Right renal cortex interstitium (tissue), 3 donors: ENCODE measurements at places on chromosomes 12 and 14. TPM values are rescaled to one million over a fixed set of nuclear protein-coding genes. Genes with fewer than 3 reads are reported as not detected.

Gene P2RX7
- polyA plus RNA-seq, result 0.69 TPM

DNA sequence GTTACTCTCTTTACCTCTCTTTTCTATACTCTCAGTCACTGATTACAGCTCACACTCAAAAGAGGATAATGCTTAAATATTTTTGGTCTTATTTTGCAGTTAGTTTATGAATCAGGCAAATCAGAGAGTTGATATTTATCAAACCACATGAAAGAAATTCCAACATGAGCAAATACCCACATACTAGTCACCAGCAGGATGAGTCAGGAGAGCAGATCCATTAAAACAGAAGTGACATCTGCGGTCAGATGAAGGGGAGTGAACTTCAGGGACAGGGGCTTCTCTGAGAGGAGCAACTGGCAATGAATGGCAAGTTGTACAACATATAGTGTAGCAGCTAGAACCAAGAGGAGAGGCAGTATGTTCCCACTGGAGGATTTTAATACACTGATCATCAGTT is 258.7 kb downstream of the SYT10 start:
- DNase-seq, result no peak

DNA sequence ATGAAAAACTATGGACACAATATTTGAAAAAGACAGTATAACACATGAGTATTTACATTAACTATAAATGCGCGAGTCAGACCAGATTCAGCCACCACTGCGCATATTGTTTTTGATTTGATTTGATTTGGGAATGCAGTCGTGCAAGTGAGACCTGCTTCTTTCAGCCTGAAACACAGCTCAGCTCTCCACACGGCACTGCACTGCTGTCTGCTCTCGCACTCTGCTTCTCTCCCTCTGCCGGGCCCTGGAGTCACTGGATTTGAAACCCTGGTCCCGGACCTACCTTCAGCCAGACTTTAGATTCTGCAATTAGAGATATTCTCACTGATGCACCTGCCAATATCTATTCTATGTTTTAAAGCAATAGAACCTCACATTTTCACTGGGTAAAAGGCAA is 143.9 kb upstream of the TMEM132C start:
- DNase-seq, result no peak

GRCh38 chr12:6928703-6929407 is 1.1 kb downstream of the ATN1 start:
- no peak for DNase-seq

DNA sequence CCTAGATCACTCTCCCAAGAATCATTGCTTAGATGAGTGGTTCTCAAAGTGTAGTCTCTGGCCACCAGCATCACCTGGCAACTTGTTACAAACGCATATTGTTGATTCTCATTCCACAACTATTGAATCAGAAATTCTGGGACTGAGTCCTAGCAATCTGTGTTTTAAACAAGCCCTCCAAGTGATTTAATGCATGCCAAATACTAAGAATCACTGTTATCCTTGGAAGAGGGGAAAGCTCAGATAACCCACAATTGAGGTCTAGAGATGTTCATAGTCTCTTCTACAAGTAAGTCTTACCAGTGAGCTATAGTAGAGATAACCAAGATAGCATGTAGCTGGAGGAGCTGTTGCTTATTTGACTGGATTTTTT is 666.6 kb downstream of the DIO2 start:
- no peak for DNase-seq

Gene UBC
- polyA plus RNA-seq, result 1,361 TPM

DNA sequence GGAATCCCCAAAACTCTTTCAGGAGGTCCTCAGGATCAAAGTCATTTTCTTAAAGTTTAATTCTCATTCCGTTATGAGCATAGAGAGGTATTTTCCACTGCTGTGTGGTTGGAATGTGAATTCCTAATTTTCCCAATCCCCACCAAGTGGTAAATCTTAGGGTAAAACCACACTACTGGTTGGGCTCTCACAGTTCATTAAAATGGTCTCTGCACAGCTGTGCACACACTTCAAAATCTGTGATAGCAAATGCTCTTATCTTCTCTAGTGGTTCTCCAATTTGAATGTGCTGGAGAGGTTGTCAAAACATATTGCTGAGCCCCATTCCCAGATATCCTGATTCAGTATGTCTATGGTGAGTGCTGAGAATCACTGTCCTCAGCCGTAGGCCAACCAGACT is 189.1 kb downstream of the BMP4 start:
- DNase-seq, result no peak

- no peak for DNase-seq
These were observed 25.5 kb upstream of the KIF26A start for GRCh38 chr14:104112609-104113571.

DNA sequence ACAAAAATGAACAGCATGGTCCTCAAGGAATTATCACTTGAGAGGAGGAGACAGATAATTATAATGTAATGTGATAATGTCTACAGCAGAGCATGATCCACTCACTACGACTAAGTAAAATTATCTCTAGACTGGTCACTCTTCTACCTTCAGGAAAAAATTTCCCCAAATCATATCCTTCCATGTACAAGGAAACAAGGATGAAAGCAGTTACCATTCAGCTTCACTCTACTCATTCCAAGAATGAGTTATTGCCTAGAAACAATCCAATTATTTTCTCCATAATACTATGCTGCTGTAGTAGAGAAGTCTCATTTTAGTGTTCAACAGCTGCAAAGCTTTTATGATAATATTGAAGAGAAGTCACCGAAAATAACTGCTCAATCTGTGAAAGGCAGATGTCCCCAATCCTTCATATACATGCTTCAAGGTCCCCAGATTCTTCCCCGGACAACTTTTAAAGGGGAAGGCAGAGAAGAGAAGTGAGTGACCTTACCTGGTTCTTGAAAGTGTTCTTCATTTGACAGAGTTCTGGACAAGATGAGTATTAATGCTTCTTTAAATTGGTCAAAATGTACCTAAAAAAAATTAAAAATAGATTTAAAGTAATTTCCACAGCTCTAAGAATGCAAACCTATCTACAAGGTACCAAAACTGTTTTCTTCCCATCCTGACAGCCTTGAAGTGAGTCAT is 24.6 kb downstream of the NIN start:
- DNase-seq, result no peak

DNA sequence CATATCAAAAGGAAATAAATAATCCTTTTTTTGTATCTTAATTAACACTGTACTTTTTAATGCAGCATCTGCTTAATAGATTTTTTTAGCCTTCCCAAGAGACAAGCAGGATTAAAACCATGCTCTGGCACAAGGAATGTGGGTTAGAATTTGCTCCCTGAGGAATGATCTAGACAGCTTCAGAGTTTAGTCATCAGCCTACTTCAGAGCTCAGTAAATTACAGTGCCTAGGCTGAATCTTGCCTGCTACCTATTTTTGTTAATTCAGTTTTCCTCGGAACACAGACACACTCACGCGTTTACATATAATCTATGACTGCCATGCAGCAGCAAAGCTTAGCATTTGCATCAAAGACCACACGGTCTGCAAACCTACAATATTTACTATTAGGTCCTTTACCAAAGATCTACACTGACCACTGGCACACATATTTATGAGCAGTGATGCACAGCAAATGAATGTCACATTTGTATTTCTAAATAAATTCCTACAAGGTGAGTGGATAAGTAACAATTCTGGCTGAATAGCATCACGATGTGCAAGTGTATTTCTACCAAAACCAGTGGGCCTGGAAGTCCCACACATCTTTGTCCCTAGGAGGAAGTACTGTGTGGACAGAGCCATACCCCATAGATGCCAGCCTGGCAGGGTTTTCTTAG is 309.8 kb upstream of the TMEM132C start:
- DNase-seq, result no peak

Gene RPAP3
- polyA plus RNA-seq, result 51.3 TPM

GRCh38 chr12:43111608-43112007 is 440.4 kb downstream of the ADAMTS20 start:
- DNase-seq, result no peak

Gene KRT72
- not detected for polyA plus RNA-seq

Gene VPS29
- polyA plus RNA-seq, result 152 TPM

DNA sequence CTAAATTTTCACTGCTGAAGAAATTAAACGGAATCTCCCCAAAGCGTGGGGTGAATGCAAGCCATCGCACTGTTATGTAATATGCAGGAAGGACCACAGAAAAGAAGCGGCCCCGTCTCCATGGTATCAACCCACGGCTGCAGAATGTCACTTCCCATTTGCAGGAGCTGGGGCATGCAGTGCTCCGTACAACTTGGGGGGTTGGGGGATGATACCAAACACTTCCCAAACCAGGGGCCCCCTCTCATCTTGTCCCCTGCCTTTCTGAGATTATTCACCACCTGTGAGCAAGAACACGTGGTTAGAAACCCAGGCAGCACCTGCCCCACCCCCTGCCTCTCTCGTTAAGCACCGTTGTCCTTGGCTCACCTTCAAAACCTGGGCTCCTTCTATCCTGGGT is 505.1 kb upstream of the TMEM132C start:
- DNase-seq, result no peak

GRCh38 chr14:58784931-58785330 is 147.2 kb downstream of the DACT1 start:
- DNase-seq, result no peak

Gene BATF
- 0.47 TPM for polyA plus RNA-seq

DNA sequence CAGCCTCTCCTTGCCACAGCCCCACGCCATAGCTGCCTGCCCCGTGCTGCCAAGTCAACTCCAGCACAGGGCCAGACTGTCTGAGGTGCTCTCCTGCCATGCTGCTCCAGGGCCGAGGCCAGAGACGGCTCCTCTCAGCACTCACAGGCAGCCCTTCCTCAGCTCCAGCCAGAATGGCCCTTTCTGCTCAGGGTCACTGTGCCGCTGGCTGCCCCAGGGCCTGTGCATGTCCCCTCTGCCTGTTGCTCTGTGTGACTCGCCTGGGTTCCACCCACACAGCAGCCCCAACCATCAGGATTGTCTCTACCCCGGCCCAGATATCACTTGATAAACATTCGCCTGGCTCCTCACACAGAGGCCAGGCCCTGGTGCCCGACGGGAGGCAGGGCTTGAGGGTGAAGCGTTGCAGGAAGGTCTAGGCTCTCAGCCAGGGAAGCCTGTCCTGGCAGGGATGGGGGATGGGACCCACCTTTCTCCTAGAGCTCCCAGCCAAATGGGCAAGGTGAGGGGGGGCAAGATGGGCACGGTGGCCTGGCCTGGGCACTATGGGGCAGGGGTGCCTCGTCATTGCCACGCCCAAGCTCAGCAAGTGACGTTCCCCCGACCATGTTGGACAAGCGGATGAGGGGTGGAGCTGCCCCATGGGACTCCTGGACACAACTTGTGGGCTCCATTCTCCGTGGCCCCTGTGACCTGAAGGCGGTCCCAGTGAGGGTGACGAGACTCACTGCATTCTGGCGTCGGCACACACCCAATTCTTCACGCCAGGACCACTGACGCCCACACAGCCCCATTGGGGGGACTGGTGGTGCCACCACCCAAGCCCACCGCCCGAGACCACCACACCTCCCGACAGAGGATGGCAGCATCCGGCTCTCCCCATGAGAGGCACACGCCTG is 27.4 kb upstream of the BTBD6 start:
- no peak for DNase-seq

GRCh38 chr14:58637391-58638230 is at the start of gene DACT1:
DACT1 (plus strand) TSS chr14:58637962; CDS start chr14:58638203, 241 bp downstream.
- DNase-seq, result no peak

- no peak for DNase-seq
These were observed 7.9 kb downstream of the TMEM253 start for GRCh38 chr14:21108791-21109190.

Gene TMTC2
- 32.5 TPM for polyA plus RNA-seq

Gene METAP2
- polyA plus RNA-seq, result 134 TPM

DNA sequence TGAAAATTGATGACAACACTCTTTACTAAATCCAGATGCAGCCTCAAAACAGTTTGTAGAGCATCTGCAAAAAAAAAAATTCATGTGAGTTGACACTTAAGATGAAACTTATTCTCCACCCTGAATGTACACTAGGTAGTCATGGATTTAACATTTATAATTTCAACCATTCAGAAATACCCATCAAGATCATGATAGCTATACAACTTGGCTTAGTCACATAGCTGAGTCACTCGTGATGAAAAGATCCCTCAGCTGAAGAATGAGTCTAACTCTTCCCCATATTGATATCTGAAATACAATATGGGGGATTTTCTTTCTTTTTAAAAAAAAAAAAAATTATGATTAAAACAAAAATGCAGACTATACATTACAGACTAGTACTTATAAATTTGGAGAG is 104.8 kb upstream of the PLEKHG7 start:
- no peak for DNase-seq

DNA sequence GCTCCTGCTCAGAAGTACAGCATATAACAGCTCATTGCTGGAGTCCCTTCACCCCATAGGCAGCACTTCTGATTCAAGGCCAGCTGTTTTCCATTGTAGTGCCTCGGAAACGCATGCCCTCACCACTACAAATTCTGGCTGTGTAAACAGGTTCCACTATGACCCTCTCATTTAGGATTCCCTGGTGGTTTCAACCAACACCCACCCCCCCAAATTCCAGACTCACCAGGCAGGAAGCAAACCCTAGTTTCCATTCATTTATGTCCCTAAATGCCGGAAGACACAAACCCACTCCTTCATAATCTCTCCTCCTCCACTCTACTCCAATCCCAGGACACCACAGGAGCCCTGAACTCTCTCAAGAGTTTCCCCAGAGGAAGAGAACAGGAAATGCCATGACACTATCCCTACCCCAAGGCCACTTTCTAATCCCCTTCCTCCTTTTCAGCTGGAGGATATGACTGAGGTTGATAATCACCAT is 75.9 kb upstream of the TMPO start:
- no peak for DNase-seq

- no peak for DNase-seq
These were observed 255.2 kb downstream of the NRXN3 start for GRCh38 chr14:78425330-78425729.

Gene SYNE2
- 99.9 TPM for polyA plus RNA-seq

DNA sequence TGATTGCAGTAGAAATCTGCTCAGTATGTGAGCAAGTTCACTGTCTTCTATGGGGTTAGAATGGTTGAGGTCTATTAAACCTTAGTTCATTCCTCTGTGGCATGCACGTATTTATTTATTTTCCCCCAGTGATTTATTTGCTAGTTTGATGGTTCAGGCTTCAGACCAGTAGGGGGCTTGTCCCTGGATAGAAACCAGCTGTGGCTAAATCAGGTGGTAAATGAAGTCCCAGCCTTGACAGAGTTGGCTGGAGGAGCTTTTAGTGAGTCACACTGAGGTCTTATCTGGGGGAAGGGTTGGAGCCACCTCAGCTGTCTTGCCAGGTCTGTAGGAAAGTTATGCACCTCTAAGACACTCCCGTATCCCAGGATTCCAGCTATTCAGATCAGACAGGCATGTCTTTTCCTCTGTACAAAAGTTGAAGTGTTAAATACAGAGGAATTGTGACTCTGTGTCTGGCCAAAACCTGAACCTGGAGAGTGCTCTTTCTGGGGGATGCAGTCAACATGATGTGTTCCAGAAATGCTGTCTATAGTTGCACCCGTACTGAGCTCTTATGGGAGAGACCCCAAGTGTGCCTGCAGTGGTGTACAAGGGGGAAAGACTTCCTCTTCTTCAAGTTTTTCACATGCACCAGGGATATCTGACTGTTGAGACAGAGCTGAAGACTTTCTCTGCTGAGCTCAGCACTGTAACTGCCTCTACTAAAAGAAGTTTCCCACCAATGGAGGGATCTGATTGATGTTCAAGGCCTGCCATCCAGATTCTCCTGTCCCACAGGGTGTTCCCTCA is 1322.1 kb downstream of the TMEM121 start:
- no peak for DNase-seq
